ENCODE measurements at places on chromosomes 13 and 19.

- no peak for DNase-seq
Observed at GRCh38 chr19:13417054-13417453, 89.2 kb downstream of the CACNA1A start.

DNA sequence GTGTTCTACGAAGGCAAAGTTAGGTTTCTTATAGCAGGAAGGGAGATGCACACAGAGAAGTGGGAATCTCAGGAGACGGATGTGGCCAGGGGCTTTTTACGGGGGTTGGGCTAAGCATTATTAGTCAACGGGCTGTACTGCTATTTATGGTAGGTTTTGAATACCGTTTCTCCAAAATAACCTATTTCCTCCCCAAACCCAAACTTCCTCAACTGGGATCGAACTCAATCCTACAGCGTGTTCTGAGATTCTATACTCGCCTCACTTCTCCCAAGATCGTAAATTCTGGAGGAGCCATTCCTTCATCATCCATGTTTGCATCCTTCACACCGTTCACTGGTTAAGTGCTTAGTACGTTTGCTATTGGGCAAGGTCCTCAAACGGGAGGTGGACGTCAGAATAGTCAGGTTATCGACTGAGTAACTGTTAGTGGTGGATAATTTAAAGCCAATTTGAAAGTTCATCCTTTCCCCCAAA, 1.2 kb upstream of the TRIM13 start:
- no peak for DNase-seq

DNA sequence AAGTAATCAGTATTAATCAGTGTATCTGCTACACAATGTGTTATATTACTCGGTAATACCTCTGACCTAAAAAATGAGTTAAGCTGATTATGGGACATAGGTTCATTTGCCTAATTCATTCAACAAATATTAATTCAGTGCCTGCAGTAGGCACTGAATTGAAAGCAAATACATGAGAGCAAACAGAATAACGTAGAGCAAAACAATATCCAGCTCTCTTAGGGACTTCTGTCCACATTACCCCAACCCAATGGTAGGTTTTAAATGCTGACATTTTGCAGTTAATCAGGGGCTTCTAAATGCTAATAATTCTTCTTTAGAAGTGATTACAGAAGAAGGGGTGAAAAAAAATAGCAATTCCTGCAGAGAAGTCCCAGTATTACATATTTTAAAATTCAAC, 4.9 kb downstream of the RCBTB2 start:
- no peak for DNase-seq

GRCh38 chr13:23470790-23471614, 37.5 kb upstream of the SACS start:
- DNase-seq, result peak; percentile 55

GRCh38 chr19:36136964-36137686, 2.7 kb upstream of the CAPNS1 start:
- peak; percentile 45 for DNase-seq

DNA sequence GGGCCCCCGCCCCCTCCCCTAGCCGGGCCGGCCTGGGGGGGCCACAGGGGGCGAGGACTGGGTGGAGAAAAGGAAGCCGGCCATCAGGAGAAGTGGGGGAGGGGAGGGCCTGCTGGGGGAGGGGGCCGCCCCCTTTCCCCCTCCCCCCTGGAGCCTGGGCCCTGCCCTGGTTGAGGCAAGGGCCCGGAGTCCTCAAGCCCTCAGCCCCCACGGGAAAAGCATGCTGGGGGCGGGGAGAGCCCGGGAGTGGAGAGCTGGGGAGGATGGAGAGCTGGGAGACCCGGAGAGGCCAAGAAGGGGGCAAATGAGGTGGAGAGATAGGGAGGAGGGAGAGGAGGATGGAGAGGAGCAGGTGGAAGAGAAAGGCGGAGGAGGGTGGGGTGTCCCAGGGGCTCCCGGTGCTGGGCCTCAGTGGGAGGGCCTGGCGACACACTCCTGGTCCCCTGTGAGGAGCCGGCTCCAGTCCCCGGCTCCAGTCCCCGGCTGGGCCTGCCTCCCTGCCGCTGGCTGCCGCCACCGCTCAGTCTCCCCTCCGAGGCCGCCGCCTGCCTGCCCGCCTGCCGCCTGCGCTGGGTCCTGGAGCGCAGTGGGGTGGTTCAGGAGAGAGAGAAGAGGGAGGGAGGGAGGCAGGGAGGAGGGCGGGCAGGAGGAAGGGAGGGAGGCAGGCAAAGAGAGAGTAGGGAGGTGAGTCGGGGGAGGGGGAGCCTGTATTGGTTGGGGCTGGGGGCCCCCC, at the start of gene GRIK5:
Gene GRIK5 (minus strand): TSS at position 588 of the 733 bp plus-strand sequence. CDS start 4,436 bp downstream, outside the sequence.
- no peak for DNase-seq

DNA sequence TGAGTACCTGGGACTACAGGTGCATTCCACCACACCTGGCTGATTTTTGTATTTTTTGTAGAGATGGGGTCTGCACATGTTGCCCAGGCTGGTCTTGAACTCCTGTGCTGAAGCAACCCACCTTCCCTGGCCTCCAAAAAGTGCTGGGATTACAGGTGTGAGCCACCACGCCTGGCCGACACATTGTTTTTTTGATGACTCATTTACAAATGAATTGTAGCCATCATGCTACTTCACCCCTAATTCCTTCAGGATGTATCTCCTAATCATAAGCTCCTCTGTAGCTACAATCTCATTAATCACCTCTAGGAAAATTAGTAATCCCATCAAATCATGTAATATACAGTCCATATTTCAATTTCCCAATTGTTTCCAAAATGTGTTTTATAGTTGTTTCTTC, 17.9 kb downstream of the RELB start:
- no peak for DNase-seq

GRCh38 chr13:51822106-51822815, 18.3 kb upstream of the DHRS12 start:
- DNase-seq, result no peak

DNA sequence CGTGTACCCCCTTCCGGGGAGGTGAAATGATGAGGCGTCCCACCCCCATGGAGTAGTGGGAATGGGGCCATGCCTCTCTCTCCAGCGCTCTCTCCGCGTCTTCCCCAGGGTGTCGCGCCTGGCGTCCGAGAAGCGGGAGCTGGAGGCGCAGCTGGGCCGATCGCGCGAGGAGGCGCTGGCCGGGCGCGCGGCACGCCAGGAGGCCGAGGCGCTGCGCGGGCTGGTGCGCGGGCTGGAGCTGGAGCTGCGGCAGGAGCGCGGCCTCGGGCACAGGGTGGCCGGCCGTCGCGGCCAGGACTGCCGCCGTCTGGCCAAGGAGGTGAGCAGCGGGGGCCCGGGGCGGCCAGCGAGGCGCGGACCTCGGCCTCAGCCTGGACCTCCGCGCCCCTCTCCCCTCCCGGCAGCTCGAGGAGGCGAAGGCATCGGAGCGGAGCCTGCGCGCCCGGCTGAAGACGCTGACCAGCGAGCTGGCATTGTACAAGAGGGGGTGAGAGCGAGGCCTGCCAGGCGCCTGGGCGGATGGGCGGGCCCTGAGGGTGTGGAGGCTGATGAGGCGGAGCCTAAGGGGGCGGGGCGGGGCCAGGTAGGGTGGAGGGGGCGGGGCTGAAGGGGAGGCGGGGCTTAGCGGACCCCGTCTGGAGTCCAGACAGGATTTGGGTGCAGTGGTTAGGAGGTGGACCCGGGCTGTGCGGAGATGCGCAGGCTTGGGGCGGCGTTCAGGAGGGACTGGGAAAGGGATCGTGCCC, 7.7 kb downstream of the PGLYRP1 start:
- no peak for DNase-seq

GRCh38 chr13:110217085-110217484, 89.9 kb downstream of the COL4A1 start:
- no peak for DNase-seq

DNA sequence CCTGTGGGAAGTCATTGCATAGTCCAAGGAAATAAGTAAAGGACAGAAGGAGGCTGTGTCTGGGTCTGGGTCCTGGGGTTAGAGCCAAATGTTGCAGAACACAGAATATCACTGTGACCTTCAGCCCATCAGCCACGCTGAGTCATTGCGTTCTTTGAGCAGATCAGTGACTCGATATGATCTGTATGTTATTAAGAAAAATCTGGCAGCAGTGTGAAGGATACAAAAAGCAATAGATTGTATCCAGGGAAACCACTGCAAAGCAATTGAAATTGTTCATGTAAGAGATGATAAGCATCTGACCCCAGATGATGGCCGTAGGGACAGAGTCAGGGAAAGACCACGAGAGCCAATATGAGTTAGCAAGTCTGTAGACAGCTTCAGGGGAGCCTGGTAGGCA, 1575.1 kb upstream of the SLC10A2 start:
- peak; percentile 48 for DNase-seq

DNA sequence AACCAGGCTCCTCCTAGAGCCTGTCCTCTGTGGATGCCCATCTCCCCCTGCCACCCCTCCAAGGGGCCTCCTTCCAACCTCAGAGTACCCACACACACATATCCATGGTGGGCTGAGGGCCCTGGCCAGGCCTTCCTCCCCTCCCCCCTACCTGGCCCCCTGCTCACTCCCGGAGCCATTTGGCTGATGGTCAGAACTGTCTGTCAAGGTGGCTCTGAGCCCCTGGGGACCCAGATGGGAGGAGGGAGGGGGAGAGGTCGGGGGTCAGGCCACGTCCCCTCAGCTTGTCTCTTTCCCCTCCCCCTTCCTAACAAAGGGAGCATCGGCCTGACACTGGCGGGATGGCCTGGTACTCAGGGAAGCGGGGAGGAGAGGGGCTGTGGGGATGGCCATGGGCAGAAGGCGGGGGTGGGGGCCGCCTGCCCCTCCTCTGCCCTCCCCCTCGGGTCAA, 18.7 kb upstream of the POU2F2 start:
- no peak for DNase-seq
